CD4-positive, alpha-beta T cell (primary cell): ENCODE measurements at places on chromosomes 3 and 15.

DNA sequence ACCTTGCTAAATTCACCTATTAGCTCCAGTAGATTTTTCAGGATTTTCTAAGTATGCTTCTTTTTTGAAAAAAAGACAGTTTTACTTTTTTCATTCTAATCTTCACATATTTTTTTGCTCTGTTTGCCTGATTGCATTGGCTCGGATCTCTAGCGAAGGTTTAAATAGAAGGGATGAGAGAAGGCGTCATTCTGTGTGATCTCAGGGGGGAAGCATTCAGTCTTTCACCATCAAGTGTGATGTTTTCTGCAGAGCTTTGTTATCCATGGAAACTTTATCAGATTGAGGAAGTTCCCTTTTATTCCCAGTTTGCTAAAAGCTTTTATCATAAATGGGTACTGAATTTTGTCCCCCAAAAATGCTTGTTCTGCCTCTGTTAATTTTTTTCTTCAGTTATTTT lies 120.3 kb downstream of the LRRK1 start:
- no peak overlapping the region for H3K27ac ChIP-seq
- DNase-seq, result no peak
- no peaks in the 10 kb centered on the region for H3K36me3 ChIP-seq
- H3K4me3 ChIP-seq, result no peak overlapping the region
- H3K4me1 ChIP-seq, result no peaks in the 10 kb centered on the region

DNA sequence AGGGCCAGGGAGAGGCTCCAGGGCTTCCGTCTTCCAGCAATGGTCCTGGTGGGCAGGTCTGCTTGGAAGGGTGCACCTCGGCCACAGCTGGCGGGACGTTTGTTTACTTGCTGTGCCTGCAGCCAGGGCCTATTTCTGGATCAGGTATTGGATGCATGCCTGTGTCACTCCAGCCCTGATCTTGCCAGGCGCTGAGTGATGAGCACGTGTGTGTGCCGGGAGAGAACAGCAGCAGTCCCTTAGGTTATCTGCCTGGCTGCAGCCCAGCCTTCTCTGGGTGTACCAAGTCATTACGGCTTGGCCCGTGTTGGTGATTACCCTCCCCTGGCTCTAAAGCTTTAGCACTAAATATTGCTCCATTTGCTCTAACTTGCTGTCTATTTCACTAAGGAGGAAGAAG lies 14.9 kb downstream of the CCDC32 start:
- no peaks in the 10 kb centered on the region for H3K27me3 ChIP-seq
- no peak overlapping the region for H3K4me3 ChIP-seq
- DNase-seq, result no peak
- H3K36me3 ChIP-seq, result peaks cover 42% of the 10 kb centered on the region

DNA sequence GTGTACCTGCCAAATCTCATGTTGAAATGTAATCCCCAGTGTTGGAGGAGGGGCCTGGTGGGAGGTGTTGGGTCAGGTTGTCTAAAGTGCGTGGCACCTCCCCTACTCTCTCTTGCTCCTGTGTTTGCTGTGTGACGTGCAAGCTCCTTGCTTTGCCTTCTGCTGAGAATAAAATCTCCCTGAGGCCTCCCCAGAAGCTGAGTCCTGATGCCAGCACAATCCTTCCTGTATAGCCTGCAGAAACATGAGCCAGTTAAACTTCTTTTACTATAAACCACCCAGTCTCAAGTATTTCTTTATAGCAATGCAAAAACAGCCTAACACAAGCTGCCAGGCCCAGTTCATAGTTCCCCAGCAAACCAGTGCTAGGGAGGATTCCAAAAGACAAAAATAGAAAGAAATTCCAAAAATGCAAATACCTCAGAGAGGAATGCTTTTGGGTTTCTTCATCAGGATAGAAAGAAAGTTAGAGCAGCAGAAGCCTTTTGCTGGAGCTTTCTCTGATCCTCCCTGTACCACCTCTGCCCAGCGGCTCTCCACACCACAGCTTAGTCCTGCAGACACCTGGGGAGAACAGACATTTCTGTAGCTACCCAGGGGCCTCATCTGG lies 25.9 kb upstream of the CDV3 start:
- DNase-seq, result no peak
- no peaks in the 10 kb centered on the region for H3K36me3 ChIP-seq
- no peaks in the 10 kb centered on the region for H3K27me3 ChIP-seq

- H3K27ac ChIP-seq, result no peak overlapping the region
- no peak for DNase-seq
- no peaks in the 10 kb centered on the region for H3K4me1 ChIP-seq
- H3K27me3 ChIP-seq, result no peaks in the 10 kb centered on the region
- no peaks in the 10 kb centered on the region for H3K36me3 ChIP-seq
- H3K4me3 ChIP-seq, result no peak overlapping the region
These were observed 303.2 kb downstream of the TIGIT start for GRCh38 chr3:114597012-114597411.

DNA sequence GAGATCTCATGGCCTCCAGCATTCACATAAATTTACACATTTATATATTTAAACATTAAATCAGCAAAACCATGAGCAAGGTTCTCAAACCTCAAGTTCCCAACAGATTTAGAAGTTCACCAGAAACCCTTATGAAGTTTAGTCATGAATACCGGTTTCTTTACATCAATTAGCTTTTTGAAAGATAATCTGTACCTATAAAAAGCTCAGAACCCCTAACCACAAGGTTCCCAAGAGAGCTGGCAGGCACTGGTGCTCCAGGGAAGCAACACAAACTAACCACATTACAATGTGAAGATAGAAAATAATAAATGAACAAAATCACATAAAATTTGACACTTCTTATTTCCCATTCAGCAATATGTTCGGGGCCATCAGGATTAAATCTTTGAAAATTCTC lies 150.9 kb downstream of the FBN1 start:
- DNase-seq, result no peak
- no peaks in the 10 kb centered on the region for H3K36me3 ChIP-seq
- H3K4me3 ChIP-seq, result no peak overlapping the region
- H3K27me3 ChIP-seq, result no peaks in the 10 kb centered on the region

DNA sequence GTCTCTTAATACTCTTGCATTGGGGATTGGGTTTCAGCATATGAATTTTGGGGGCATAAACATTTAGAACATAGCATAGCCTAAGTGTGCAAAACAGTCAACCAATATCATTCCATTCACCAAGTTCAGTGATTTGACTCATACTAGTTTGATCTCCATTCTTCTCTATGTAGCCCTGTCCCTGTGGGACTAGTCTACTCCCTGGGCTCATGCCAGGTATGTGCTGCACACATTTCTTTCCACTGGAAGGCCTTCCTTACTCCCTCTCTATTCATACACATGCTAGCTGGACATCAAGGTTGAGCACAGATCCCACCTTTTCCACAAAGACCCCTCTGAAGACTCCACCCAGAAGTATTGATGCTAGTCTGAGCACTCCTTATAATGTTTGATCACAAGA lies 5.1 kb downstream of the ZDHHC23 start:
- no peaks in the 10 kb centered on the region for H3K27me3 ChIP-seq
- no peak for DNase-seq
- no peaks in the 10 kb centered on the region for H3K36me3 ChIP-seq
- H3K27ac ChIP-seq, result no peak overlapping the region
- no peak overlapping the region for H3K4me3 ChIP-seq

- peaks cover 16% of the 10 kb centered on the region for H3K4me1 ChIP-seq
- H3K36me3 ChIP-seq, result no peaks in the 10 kb centered on the region
- H3K4me3 ChIP-seq, result no peak overlapping the region
- no peak overlapping the region for H3K27ac ChIP-seq
These were observed 4.0 kb upstream of the NR2F2 start for GRCh38 chr15:96326328-96327154.

GRCh38 chr3:13927295-13927694 lies 47.4 kb upstream of the WNT7A start:
- peaks cover under 1% of the 10 kb centered on the region for H3K27me3 ChIP-seq
- no peak for DNase-seq
- H3K4me1 ChIP-seq, result no peaks in the 10 kb centered on the region
- no peak overlapping the region for H3K27ac ChIP-seq

DNA sequence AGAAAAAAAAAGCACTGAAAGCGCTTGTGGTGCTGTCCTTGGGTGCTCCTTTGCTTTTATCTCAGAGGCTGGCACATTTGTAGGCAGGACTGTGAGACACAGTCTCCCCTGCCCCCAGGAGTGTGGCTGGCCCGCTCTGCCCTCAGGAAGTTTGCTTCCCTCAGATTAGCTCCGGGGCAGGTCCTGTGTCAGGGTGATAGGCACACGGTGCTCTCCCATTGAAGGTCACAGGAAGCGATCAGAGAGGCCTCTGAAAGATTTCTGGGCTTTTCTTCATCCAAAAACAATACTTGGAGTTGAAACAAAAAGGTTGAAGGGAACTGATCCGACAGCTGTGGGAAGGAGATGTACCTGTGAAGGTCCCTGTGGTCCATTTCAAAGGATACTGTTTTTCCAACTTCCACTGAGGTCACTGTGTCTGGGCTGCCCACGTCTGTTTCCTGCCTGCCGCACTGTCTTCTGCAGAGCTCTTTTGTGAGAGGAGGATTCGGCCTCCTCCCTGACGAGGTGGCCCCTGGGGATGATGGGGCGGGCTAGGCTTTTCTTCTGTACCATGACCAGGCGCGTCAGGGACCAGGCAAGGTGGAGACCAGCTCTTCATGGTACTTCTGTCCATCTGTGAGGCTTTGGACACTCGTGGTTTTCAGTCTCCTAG lies 330.5 kb upstream of the CTDSPL start:
- DNase-seq, result no peak
- no peaks in the 10 kb centered on the region for H3K36me3 ChIP-seq
- no peak overlapping the region for H3K27ac ChIP-seq
- no peak overlapping the region for H3K4me3 ChIP-seq
- no peaks in the 10 kb centered on the region for H3K27me3 ChIP-seq
- no peaks in the 10 kb centered on the region for H3K4me1 ChIP-seq

DNA sequence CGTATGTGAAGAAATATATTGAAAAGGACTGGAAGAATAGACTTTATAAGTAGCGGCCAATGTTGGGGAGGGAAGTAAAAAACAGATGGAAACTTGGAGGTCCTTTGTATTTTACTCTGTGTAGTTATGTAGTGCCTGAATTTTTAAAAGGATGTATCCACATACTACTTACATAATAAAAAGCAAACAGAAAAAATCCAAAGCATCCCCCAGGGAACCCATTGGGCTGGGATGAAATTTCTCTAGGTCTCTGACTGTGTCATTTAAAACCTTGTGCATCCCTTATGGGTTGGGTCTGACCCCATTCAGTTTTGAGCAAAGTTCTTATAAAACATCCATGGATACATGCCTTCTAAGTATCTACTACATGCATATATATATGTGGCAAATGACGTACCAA lies 141.1 kb downstream of the NR1D2 start:
- H3K4me1 ChIP-seq, result no peaks in the 10 kb centered on the region
- H3K27ac ChIP-seq, result no peak overlapping the region
- H3K36me3 ChIP-seq, result no peaks in the 10 kb centered on the region
- H3K4me3 ChIP-seq, result no peak overlapping the region
- H3K27me3 ChIP-seq, result no peaks in the 10 kb centered on the region

GRCh38 chr3:195025056-195025883 lies 245.7 kb downstream of the XXYLT1 start:
- H3K27me3 ChIP-seq, result peaks cover 3% of the 10 kb centered on the region
- H3K36me3 ChIP-seq, result no peaks in the 10 kb centered on the region
- DNase-seq, result no peak
- no peak overlapping the region for H3K4me3 ChIP-seq

GRCh38 chr3:31544634-31545033 lies 11.9 kb downstream of the STT3B start:
- H3K4me1 ChIP-seq, result peaks cover 21% of the 10 kb centered on the region
- H3K27me3 ChIP-seq, result no peaks in the 10 kb centered on the region
- no peaks in the 10 kb centered on the region for H3K36me3 ChIP-seq
- no peak overlapping the region for H3K27ac ChIP-seq

- H3K4me1 ChIP-seq, result no peaks in the 10 kb centered on the region
- DNase-seq, result no peak
- H3K27me3 ChIP-seq, result no peaks in the 10 kb centered on the region
- H3K4me3 ChIP-seq, result no peak overlapping the region
- no peaks in the 10 kb centered on the region for H3K36me3 ChIP-seq
These were observed 340.7 kb upstream of the C2CD4B start for GRCh38 chr15:62505762-62506161.
